ENCODE measurements at places on chromosomes 7 and 10. TPM values are rescaled to one million over a fixed set of nuclear protein-coding genes. Genes with fewer than 3 reads are reported as not detected.

STAG3 gene
- total RNA-seq, result 1.7 TPM

IPMK gene
- 8.9 TPM for total RNA-seq

CFAP69 gene
- 1.5 TPM for total RNA-seq

KBTBD2 gene
- 44.3 TPM for total RNA-seq

MSMB gene
- not detected for total RNA-seq

PHYHIPL gene
- total RNA-seq, result not detected

POLR2J2 gene
- 5.8 TPM for total RNA-seq

TEX47 gene
- total RNA-seq, result not detected

PTPN20 gene
- total RNA-seq, result 0.69 TPM

HOXA1 gene
- not detected for total RNA-seq

ELFN1 gene
- 0.77 TPM for total RNA-seq

DLX5 gene
- total RNA-seq, result not detected

C7orf57 gene
- 0.62 TPM for total RNA-seq

MUC12 gene
- 0.69 TPM for total RNA-seq

EN2 gene
- 1.0 TPM for total RNA-seq

RASSF4 gene
- total RNA-seq, result 11.3 TPM

STRIP2 gene
- 29.0 TPM for total RNA-seq

PDSS1 gene
- 10.2 TPM for total RNA-seq

OLAH gene
- total RNA-seq, result not detected

TMEM176A gene
- not detected for total RNA-seq

CC2D2B gene
- under 0.01 TPM for total RNA-seq

GIMAP5 gene
- 0.36 TPM for total RNA-seq

OAT gene
- 238 TPM for total RNA-seq

LOXL4 gene
- total RNA-seq, result 0.34 TPM

FAM53B gene
- 66.9 TPM for total RNA-seq

ASAH2 gene
- 3.1 TPM for total RNA-seq

AKR1C1 gene
- 1.7 TPM for total RNA-seq

METTL2B gene
- total RNA-seq, result 32.6 TPM

HSPA12A gene
- total RNA-seq, result 36.0 TPM

ACHE gene
- not detected for total RNA-seq

CYP2C19 gene
- total RNA-seq, result not detected

TAS2R5 gene
- total RNA-seq, result 2.5 TPM

ARMH3 gene
- total RNA-seq, result 12.4 TPM

OR6B1 gene
- total RNA-seq, result not detected

RBM28 gene
- 18.9 TPM for total RNA-seq

CTAGE8 gene
- 0.33 TPM for total RNA-seq

CYP3A7 gene
- not detected for total RNA-seq

PLXDC2 gene
- total RNA-seq, result 8.0 TPM

TMEM130 gene
- total RNA-seq, result not detected

COL13A1 gene
- total RNA-seq, result not detected

RAB19 gene
- total RNA-seq, result not detected

CFAP43 gene
- total RNA-seq, result 1.0 TPM

LRRC4 gene
- total RNA-seq, result 0.62 TPM
